ENCODE measurements at places on chromosomes 5 and 9.
A peak's percentile ranks its signal among the peaks of the same experiment; 100 is the strongest.

DNA sequence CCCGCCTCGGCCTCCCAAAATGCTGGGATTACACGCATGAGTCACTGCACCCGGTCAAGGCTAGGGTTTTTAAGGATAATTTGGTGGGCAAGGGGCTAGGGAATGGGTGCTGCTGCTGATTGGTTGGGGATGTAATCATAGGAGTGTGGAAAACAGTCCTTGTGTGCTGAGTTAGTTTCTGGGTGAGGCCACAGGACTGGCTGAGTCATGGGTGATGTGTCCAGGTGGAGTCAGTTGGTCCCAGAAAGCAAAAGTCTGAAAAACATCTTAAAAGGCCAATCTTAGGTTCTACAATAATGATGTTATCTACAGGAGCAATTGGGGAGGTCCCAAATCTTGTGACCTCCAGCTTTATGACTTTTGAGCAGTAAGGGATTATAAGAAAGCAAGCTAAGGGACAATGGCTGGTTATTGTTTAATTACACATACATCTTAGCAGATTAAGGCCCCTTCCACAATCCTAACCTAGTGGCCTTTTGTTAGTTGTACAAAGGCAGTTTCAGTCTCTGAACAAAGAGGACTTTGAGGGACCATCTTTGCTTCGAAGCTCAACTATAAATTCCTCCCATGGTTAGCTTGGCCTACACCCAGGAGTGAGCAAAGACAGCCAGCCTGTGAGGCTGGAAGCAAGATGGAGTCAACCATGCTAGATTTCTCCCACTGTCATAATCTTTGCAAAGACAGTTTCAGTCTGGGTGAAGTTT lies 5.5 kb upstream of the AOPEP start:
- no peak for DNase-seq

GRCh38 chr5:153211076-153211475 lies 279.4 kb upstream of the GRIA1 start:
- DNase-seq: no peak

- no peak for DNase-seq
Observed at GRCh38 chr5:127088251-127088650, 14.9 kb upstream of the C5orf63 start.

GRCh38 chr5:137223324-137224295 lies 275.5 kb downstream of the SPOCK1 start:
- DNase-seq: no peak

DNA sequence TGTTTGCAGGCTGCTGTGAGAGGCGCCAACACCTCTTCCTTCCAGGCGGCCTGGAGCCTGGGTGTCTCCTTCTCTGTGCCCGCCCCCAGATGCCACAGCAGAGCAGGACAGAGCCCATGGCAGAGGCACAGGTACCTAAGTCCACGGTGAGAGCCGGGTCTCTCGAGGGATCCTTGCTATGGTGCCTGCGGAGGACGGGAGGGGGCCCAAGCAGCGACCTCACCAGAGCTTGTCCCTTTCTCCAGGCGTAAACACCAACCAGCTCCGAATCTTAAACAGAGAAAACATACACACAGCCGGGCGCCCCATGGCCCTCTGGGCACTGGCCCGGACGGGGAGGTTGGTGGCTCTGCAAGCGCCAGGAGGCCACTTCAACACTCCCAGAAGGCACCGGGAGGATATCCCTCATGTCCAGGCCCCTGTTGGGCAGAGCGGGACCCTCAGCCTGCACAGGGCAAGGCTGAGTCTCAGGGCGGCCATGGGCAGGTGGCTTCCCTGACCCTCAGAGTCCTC lies 11.8 kb downstream of the CCDC187 start:
- DNase-seq: no peak

DNA sequence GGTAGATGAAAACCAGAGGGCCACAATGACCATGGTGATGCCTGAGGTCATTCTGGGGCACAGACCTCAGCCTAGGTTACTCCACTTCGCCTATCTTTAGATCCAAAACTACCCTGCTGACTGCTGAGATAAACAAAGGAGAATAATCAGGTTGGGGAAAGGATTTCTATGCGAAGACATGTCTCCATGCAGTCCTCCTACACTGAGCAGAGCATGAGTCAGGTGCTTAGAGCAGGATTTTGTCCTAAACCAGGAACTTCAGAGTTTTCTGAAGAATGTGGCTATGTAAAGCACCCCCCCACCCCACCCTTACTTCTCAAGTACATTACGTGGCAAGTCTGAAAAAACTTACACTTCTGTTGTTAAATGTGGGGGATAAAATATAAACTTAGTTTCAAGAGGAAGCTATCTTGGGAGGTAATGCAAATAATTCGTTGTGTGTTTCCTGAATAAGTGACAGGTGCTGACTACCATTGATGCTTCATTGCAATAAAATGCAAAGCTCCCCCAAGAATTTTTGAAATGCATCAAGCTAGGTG lies 19.4 kb downstream of the PDCD1LG2 start:
- no peak for DNase-seq

DNA sequence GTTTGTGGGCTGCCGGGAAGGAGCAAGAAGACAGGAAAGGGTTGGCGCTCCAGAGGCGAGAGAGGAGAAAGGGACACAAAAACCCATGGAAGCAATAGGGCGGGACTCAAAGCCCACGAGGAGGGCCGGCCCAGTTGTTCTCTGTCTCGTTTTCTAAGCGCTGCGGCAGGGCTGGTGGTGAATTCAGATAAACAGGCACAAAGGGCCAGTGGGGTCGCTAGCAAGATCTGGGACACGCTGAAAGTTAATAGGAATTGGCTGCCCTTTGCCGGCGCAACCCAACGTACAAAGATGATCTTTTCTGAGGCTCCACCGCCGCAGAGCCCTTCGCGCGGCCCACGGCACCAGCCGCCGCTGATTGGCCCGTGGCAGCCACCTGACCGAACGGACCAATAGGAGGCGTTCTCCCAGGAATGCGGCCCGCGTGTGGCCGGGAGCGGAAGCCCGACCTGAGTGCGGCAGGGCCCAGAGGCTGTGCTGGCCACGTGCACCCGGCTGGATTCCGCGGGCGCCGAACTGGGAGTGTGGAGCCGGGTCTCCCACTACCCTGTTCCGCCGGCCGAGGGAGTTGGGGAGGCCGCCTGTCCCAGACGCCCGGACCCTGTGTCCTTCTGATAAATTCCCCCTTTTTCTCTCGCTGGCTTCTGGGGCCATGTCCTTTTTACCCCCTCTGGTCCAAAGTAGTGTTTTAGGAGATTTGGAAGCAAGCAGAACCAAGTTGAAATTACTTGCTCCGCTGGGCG lies 16.8 kb upstream of the NSD1 start:
- DNase-seq: no peak

DNA sequence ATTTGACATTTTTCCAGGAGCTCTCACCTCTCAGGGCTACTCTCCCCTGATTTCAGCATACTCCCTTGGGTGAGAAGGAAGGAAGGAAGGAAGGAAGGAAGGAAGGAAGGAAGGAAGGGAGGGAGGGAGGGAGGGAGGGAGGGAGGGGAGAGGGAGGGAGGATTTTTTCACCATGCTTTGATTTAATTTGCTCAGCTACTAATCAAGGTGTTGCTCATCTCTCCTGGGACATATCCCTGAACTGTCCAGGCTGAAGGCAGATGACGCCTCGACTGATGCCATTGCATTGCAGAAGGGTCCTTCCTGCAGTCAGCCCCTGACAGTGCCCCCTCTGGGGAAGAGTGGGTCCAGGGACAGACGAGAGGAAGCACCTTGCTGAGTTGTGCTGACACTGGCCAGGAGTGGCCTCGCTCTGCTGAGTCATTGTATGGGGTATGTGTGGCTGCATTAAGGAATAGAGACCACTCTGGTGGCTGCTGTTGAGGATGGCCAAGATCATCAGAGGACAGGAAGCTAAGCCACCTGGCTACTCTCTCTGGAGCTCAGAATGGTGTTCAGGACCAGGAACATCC lies 43.6 kb upstream of the CRB2 start:
- DNase-seq: no peak

DNA sequence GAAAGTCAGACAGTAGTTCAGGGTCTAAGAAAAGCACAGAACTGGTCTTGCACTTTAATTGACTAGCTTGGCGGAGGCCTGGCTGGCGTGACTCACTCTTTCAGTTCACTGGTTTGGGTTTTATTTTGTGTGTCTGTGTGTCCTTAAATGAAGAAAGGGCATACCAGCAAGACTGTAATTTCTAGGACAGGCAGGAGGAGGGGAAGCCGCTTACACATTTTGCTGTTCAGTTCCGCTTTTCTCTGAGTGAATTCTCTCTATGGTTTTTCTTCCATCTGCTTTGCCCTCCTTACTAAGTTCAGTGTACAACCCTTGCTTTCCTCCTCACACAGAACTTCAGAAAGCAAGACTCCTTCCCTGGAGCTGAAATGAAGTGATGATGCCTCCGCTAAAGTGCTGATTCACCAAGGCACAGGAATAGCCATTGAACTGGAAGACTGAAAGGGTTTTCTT lies 150.8 kb downstream of the MEF2C start:
- DNase-seq: peak; percentile 40

DNA sequence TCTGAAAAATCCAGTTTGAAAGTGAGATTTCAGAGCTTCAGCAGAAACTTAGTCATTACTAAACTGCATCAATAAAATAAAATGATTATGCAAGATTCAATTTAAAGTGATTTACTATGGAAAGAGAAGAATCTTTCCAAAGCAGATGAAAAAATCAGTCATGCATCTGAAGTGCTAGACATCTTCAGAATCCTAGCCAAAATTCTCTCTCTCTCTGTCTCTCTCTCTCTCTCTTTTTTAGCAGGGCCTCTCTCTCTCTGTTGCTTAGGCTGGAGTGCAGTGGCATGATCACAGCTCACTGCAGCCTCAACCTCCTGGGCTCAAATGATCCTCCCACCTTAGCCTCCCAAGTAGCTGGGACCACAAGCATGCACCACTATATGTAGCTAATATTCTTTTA lies 18.2 kb upstream of the UBLCP1 start:
- no peak for DNase-seq

DNA sequence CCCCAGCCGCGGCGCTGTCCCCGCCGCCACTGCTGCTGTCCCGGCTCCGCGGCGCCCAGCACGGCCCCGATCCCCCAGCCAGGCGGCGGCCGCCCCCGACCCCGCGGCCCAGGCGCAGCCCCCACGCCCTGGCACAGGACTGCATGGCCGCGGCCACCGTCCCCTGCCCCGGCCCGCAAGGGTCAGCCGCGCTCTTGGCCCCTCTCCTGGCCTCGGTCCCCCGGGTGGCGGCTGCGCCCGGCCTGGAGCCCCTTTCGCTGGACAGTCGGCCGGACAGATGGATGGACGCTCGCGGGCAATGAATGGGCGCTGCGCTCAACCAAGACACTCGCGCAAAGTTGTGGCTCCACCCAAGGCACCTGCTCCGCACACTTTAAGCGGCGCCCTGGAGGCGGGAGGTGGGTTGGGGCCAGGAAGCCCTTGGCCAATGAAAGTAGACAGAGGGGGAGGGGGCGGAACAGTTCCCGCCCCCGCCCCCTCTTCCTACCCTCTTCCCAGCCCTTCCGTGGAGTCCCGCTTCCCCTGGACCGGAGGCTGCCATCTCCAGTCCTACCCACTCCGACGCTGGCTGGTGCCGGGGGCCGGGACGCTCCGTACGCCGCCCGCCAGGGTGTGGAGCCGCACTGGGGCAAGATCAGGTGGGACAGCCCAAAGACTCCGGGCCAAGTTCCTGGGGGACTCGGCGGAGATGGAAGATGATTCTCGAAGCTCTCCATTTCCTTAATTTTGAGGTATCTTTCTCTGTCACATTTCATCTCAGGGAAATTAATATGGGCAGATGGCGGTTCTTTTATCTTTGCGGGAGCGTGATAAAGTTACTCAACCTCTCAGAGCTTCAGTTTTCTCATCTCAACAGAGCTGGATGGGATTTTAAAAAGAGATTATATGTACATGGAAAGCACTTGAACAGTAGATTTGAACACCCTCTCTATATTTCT lies at the start of gene GLDC:
TSS of gene GLDC (minus strand) at position 375 of the 938 bp plus-strand sequence. CDS start at position 145, 230 bp downstream.
- DNase-seq: no peak

GRCh38 chr5:132761321-132762240 lies 14.4 kb downstream of the CCNI2 start:
- no peak for DNase-seq

DNA sequence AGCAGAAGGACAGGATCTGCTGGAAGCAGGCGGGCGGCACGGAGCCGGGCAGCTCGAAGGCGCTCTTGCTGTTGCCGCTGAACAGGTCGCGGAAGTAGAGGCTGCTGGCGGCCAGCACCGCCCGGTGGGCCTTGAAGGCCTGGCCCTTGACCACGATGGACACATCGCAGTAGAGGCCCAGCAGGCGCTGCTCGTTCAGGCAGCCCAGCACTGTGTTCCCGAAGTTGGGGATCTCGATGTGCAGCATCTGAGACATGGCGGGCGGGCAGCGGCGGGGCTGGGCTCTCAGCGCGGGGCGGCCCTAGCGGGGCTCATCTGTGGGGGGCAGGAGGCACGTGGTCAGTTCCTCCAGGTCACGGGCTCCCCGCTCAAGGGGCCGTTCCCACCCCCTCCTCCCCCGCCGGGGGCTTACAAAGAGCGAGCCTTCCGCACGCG lies 44.8 kb downstream of the NACC2 start:
- DNase-seq: no peak

DNA sequence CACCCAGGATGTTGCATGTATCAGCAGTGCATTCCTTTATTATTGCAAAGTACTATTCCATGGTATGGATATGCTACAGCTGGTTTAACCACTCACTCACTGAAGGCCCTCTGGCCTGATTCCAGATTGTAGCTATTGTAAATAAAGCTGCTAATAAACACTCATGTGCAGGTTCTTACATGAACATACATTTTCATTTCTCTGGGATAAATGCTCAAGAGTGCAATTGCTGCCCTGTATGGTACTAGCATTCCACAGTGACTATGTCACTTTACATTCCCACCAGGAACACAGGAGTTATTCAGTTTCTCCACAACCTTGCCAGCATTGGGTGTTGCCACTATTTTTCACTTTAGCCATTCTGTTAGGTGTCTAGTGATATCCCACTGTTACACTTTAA lies 267.6 kb downstream of the SPOCK1 start:
- no peak for DNase-seq

GRCh38 chr9:107637421-107638420 lies 148.2 kb upstream of the KLF4 start:
- DNase-seq: no peak

DNA sequence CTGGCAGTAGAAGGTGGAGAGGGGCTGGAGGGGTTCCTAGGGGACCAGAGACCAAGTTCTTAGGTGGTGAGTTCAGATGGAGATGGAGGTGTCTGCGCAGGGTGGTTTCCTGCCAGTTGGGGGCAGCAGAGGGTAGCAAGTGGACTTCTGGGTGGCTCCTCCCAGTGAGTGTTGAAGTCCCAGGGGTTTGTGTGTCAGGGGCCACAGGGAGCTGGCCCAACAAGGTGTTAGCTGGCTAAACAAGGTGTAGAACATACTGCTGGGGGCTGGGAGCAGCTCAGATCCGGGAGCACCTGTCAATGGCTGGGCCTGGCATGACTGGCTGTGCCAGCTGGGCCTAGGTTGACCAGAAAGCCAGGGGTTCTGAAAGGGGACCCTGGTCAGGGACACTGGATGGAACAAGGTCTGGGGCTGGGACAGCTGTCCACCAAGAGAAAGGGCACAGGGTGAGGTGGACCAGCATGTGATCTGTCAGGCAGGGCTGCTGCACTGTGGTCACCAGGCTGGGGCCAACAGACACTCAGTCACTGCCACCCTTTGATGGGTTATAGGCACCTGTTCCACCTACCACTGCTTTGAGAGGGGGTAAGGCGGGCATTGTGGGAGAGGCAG lies 35.6 kb downstream of the DAB2IP start:
- peak; percentile 10 for DNase-seq
